GM12892 (cell line): ENCODE measurements at places on chromosomes 2 and 18.

- no peak for DNase-seq
Observed at GRCh38 chr2:204551512-204551863, 6.2 kb downstream of the PARD3B start.

DNA sequence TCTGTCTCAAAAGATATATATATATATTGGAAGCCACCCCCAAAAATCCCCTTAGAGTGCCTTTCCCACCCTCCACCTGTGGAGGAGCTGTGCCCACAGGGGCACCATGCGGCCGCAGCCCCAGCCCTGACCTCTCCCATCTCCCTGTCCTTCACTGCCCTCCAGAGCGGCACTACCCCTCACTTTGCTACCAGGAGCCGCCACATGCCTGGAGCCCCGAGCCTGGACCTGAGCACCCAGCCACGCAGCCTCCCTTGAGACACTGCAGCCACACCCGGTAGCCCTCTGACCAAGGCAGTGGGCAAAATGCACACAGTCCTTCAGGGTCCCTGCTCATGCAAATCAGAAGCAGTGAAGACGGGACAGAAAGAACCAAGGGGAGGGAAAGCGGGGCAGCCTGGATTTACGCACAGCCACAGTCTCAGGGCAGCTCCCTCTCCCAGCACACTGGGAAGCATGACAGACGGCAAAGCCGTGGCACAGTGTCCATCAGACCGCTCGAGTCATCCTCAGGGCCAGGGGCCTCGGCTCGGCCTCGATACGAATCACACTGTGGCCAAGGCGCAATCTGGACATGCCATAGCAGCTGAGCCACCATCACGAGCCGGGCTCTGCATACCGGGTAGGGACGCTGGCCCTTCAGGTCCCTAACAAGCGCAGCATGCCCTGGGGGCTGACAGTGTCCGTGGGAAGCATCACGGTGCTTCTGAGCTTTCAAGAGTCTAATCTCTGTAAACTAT is 10.1 kb downstream of the HDAC4 start:
- no peak for DNase-seq

DNA sequence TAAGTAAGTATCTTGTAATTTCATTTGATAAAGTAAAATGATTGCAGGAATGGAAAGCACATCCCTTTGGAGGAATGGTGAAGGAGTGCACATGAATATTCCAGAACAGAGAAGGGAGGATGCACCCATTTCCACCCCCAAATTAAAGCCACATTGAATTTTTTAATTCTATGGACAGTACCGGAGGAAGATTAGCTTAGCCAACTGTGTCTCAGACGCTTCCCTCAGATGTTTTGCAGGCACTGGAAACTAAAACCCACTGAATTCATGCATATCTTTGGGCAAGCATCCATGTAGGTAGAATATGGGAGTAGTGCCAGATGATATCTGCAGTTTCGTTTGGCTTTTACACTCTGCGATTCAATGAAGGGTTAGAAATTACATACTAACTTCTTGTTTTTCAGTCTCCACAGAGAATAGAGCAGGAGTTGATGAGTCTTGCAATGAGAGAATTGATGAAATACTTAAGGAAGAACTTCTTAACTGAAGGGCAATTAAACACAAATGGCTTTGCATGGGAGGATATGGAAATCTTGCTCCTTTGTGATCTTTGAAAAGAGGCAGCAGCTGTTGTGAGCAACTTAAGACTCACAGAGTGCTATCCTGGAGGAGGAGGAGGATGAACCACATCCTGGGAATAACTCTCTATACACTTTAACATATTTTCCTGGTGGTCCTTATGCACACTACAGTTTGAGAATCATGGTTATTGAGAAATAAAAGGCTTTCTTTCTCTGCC is 71.7 kb upstream of the MYO3B start:
- no peak for DNase-seq

DNA sequence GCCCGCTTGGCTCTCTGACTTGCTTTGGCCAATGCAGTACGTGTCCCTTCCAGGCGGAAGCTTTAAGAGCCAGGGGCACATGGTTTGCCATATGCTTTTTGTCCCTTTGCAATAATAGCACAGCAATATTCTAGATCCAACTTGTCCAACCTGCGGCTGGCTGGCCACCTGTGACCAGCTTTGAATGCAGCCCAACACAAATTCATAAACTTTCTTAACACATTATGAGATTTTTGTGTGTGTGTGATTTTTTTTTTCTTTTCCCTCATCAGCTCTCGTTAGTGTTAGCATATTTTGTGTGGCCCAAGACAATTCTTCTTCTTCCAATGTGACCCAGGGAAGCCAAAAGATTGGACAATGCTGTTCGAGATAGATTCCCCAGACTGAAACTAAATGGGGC is 119.3 kb upstream of the SIX3 start:
- no peak for DNase-seq

DNA sequence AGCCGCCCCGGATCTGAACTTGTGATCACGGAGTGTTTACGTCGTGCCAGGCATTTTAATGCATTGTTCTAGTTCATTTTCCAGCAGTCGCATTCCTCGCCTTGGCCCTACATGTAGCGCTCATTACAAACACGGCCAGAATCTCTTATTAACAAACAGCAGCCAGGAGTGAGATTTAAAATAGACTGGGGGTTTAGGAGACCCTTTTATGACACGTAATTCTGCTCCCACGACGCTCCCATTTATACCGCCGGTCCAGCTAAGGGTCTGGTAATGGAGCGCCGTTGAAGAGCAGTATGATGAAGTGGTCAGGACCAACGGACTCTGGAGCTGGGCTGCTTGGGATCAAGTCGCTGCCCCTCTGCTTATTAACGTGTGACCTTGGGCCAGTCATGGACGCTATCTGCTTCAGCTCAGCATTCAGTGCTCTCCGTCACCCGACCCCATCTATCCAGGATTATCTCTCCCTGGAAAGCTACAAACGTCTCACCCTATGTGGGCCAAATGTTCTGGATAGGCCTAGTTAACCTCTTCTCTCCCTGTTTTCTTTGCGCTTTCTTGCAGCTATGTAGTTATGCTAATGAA is 745 bp downstream of the MSH2 start:
- no peak for DNase-seq

DNA sequence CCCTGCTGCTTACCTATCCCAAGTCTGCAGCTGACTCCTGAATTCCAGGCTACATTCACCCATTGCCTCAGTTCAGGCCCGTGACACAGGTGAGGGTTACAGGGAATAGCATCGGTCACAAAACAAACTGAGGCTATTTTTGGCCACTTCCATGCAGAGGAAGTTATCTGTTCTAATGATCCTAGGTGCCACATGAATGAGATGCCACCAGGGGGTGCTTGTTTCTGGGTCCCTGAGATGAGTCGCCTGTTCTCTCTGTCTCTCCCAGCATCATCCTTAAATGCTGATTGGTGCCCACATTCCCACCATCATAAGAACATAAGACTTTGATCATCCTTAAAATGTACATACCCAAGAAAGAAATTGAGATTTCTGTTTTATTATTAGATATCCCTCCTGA is 119.0 kb upstream of the CELF4 start:
- no peak for DNase-seq
